ENCODE measurements at places on chromosomes 5 and 9.

GRCh38 chr5:158413122-158413680 lies 554.3 kb upstream of the CLINT1 start:
- no peak for DNase-seq

DNA sequence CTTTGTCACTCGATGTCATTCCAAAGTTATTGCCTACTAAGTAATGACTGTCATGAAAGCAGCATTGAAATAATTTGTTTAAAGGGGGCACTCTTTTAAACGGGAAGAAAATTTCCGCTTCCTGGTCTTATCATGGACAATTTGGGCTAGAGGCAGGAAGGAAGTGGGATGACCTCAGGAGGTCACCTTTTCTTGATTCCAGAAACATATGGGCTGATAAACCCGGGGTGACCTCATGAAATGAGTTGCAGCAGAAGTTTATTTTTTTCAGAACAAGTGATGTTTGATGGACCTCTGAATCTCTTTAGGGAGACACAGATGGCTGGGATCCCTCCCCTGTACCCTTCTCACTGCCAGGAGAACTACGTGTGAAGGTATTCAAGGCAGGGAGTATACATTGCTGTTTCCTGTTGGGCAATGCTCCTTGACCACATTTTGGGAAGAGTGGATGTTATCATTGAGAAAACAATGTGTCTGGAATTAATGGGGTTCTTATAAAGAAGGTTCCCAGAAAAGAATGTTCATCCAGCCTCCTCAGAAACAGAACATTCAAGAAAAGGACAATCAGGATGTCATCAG lies 11.3 kb downstream of the TLR4 start:
- DNase-seq = no peak

GRCh38 chr9:127565231-127565630 lies 46.8 kb upstream of the STXBP1 start:
- DNase-seq = no peak

GRCh38 chr5:103910786-103911185 lies 348.2 kb upstream of the NUDT12 start:
- DNase-seq = no peak

DNA sequence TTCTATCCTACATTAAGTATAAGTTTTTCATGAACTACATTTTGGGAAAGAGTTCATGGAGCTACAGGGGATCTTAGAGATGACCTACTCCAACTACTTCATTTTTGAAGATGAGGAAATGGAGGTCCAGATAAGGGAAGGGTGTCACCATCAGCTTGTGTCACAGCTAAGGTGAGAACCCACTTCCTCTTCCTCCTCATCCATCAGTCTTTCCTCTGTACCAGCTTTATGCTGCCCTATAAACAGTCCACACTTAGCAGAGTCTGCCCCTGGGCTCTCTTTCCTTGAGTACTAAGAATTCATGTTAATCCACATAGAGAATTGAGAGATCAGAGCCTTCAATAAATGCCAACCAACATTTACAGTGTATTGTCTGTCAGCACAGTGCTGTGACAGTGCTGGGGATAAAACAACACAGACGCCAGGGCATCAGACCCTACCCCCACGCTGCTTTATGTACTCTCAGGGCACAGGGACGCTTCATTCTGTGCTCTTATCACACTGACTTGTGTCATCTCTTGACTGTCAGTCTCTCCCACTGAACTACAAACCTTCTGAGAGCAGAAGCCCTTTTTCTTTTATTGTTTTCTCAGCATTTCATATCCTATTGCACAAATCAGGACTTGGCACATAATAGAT lies 22.1 kb downstream of the ADRB2 start:
- no peak for DNase-seq

DNA sequence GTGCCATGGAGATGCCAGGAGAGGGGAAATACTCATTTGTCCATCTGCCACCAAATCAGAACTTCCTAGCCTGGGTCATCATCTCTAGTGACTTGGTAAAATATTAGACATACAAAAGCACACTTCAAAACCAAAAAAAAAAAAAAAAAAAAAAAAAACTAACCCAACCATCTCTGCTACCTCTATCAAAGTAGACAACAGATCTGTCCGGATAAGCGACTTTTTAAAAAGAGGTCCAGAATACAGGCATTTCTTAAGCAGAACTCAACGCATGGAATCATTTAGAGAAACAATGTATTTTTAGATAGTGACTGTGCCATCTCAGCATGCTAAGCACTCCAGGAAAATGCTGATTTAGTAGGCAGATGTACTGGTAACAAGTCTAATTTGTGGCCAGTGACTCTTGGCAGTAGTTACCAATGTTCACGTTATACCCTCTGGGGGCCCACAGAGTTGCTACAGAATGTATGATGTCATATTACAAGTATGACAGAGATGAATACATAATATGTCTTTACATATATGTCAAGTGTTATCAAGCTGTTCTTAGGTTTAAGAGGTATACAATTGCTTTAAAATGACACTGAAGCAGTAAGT lies 107.8 kb downstream of the SMIM23 start:
- no peak for DNase-seq

DNA sequence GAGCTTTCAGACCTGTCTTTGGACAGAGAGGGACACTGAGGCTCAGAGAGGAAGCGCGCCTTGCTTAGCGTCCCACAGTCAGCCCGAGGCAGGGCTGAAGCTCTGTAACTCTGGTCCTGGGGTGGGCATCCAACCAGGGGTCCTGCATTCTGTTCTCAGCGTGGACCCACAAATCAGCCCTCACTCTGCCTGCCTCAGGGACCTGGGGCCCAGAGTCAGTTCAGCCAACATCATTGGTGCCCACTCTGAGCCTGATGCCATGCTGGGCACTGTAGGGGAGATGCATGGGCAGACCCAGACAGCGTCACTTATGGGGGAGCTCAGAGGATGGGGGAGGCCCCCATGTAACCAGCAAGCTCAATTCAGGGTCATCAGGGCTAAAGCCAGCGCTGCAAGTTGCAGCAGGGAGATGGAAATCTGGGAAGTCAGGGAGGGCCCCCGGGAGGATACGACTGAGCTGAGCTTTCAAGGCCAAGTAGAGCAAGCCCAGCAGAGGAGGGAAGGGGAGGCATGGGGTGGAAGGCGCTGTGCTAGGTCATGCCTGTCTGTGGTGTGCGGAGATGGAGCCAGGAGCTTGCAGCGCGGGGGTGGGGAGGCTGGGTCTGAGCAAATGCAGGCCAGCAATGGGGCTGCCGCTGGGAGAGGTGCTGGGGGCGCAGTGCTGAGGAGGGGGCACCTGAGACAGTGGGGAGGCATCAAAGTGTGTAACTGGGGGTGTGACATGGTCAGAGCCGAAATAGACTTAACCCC lies 21.1 kb downstream of the CORO2A start:
- no peak for DNase-seq

- no peak for DNase-seq
Measured at GRCh38 chr5:126234563-126235195, 188.5 kb upstream of the GRAMD2B start.

- DNase-seq = no peak
Measured at GRCh38 chr5:151923866-151924476, 680 bp downstream of the GLRA1 start.

GRCh38 chr5:169695919-169696490 lies 58.9 kb downstream of the DOCK2 start:
- no peak for DNase-seq

- no peak for DNase-seq
Measured at GRCh38 chr5:96481009-96481786, 48.1 kb upstream of the PCSK1 start.

DNA sequence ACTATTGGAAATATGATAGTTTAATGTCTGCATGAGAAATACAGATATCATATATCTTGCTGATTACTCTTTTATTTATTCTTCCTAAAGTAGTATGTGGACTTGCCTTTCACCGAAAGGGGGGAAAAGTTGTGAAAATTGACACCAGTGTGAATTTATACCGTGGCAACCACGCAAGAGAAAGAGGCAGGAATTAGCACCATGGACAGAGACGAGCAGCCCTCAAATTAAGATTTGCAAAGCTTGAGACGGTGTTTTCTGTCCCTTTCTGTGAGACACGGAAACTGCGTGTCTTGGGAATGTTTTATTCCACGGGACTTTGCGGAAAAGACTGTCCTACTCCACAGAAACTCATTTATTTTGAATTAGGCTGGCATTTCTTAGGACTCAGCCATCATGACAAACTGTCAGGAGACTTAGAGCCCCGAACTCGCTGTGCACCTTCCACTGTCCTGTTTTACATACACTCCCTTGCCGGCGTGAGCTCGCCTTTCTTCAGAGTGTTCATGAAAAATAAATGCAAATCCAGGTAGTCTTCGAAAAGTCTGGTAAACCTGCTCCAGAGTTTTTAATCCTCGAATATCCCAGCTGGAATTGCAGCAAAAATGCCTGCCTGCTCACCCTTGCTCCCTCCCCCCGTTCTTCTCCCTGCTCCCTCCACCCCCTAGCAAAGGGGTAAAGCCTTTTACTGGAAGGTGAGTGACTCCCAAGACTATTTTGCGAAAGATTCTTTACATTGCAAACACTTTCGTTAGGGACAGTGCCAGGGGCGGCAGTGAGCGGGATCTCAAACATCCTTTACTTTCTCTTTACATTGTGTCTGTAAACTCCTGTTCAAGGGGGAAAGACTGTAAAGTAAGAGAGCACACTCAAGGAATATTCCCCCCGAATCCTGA lies 3.8 kb upstream of the ELAVL2 start:
- no peak for DNase-seq

DNA sequence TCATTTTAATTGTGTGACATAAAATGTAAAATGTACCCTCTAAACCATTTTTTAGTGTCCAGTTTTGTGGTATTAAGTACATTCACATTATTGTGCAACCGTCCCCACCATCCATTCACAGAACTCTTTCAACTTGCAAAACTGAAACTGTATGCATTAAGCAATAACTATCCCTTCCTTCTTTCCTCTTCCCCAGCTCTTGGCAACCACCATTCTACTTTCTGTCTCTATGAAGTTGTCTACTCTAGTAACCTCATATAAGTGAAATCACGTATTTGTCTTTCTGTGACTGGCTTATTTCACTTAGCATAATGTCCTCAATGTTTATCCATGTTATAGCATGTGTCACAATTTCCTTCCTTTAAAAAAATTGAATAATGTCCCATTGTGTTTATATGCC lies 142.4 kb downstream of the C9orf152 start:
- no peak for DNase-seq

DNA sequence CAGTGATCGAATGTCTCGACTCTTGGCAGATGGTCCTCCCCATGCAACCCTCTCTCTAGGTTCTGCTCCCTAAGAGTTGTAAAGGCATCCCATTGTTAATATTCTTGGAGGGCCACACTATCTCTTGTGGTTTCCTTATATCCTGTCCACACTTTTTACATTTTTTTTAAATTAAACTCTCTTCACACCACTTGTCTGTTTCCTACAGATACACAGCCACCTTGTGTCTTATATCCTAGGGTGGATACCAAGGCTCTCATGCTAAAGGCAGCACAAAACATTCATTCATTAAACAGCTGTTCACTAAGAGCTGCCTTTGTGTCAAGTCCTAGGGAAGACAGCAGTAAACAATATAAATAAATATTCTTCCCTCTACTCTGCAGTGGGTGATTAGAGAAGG lies 60.5 kb upstream of the SHISAL2B start:
- DNase-seq = no peak

DNA sequence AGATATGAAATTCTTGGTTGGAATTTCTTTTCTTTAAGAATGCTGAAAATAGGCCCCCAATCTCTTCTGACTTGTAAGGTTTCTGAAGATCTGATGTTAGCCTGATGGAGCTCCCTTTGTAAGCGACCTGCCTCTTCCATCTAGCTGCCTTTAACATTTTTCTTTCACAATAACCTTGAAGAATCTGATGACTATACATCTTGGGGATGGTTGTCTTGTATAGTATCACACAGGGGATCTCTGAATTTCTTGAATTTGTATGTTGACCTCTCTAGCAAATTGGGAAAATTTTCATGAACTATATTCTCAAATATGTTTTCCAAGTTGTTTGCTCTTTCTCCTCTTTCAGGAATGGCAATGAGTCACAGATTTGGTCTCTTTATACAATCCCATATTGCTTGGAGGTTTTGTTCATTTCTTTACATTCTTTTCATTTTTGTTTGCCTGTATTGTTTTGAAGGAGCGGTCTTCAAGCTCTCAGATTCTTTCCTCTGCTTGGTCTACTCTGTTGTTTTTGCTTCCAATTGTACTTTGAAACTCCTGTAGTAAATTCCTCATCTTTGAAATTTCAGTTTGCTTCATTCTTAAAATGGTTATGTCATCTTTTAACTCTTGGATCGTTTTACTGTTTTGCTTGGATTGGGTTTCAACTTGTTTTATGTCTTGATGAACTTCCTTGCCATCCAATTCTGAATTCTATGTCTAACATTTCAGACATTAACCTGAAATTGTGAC lies 245.2 kb upstream of the TARS1 start:
- no peak for DNase-seq

DNA sequence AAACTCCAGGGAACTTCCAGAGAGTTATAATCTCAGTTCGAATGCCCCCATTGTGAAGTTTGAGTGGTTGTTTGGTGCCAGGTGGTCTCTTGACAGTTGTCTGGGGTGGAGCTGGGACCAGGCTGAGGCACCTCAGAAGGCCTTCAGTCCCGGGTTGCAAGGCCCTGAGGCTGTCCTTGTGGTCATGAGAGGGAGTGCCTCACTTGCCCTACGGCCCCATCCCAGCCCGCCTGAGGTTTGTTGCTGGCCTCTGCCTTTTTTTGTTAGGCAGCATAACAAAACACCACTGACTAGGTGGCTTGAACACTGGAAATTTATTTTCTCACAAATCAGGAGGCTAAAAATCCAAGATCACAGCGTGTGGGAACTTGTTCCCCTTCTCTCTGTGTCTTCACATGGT lies 73.0 kb upstream of the PAPPA start:
- DNase-seq = no peak

GRCh38 chr9:79360387-79361347 lies 211.1 kb upstream of the TLE4 start:
- no peak for DNase-seq
